ENCODE measurements at places on chromosomes 3 and 15.
A peak's percentile ranks its signal among the peaks of the same experiment; 100 is the strongest.

DNA sequence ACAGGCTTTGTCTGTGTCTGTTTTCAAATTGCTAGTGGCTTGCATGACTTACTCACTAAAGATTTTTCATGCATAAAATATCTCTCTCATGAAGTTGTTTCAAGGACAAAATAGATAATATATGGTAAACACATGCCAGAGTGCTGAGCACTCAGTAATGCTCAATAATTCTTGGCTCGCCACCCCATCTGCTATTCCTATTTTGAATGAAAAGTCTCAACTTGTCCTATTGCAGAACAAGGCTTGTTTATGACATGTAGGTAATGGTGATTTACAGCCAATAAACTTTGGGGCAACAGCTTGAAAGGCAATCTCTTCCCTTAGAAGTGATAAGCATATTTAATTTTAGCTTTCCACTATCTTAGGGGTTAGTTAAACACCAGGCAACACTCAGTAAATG, 789.0 kb upstream of the ROBO1 start:
- no peak for DNase-seq

DNA sequence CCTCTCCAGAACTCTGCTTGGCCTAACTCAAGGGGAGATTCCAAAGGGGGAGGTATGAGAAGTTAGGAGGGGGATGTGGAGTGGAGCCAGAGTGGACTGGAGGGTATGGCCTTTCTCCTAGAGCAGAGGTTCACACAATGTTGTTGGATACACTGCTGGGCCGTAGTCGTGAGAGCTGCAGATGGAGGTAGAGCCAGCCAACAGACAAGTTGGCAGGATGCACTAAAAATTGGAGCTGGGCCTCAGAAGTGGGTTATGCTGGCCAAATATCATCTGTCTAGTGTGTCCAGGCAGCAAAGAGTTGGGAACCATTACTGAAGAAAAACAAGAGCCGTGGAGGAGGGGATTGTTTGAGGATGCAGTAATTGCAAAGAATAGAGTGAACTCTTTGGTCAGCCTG, 27.7 kb upstream of the LRRFIP2 start:
- DNase-seq, result no peak

- no peak for DNase-seq
Measured at GRCh38 chr3:24174614-24175013, 229.5 kb downstream of the NR1D2 start.

DNA sequence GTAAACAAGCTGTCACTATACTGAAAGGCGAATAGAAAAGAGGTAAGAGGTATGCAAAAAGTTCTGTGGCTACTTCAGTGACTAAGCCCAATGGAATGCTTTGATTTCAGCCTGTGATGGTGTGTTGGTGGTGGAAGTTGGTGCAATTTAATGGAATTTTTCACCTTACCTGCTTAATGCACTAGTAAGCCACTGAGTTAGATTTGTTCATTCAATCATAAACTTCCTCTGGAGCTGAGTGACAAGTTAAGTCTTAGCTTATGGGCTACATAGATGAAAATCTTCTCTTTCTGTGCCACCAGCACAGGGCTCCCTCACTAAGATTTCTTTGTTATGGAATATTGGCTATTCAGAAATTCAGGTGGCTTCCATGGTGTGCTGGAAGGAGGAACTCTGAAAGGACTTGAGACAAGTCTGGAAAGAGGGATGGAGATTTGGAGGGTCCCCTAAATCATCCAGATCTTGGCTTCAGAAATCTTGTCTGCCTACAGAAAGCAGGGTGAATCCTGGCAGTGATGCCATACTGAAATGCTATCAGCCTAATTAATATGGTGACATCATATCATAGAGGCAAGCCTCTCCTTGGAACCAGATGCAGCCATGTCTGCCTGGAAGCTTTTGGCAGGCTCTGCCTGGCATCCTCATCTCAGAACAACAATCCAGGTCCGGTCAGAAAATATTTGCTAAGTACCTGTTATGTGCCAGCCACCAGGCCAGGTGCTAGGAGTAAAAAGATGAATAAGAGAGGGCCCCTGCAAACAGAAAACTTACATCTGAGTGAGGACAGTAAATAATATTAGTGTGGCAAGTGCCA, 8.1 kb upstream of the GAP43 start:
- no peak for DNase-seq

- peak; percentile 4 for DNase-seq
Measured at GRCh38 chr3:192331749-192332385, 395.5 kb downstream of the FGF12 start.

DNA sequence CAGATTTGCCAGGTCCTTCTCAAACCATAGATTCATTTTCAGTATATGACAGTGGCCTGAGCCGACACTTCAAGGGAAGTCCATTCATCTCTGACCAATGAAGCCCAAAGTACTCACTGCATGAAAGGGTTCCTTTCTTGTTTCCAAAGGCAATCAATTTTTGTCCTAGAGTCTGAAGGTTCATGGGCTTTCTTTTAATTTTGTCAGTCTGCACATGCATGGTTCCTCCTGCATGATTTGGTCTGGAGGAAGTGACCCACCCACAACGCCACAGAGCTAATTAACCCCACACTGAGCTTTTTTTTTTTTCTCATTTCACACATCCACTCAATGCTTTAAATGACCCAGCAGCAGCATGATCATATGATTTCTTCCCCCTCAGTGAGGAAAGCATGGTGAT, 216.4 kb downstream of the TIGIT start:
- DNase-seq, result no peak

DNA sequence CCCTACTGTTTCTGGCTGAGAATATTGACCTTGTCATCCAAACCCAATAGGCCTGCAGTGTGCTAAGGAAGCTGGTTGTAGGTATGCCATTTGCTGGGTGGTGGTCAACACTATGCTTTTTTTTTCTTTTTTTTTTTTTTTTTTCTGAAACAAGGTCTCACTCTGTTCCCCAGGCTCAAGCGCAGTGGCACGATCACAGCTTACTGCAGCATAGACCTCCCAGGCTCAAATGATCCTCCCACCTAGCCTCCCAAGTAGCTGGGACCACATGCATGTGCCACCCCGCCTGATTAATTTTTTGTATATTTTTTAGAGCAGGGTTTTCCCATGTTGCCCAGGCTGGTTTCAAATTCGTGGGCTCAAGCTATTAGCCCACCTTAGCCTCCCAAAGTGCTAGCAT, 35.7 kb upstream of the RHO start:
- DNase-seq, result no peak

DNA sequence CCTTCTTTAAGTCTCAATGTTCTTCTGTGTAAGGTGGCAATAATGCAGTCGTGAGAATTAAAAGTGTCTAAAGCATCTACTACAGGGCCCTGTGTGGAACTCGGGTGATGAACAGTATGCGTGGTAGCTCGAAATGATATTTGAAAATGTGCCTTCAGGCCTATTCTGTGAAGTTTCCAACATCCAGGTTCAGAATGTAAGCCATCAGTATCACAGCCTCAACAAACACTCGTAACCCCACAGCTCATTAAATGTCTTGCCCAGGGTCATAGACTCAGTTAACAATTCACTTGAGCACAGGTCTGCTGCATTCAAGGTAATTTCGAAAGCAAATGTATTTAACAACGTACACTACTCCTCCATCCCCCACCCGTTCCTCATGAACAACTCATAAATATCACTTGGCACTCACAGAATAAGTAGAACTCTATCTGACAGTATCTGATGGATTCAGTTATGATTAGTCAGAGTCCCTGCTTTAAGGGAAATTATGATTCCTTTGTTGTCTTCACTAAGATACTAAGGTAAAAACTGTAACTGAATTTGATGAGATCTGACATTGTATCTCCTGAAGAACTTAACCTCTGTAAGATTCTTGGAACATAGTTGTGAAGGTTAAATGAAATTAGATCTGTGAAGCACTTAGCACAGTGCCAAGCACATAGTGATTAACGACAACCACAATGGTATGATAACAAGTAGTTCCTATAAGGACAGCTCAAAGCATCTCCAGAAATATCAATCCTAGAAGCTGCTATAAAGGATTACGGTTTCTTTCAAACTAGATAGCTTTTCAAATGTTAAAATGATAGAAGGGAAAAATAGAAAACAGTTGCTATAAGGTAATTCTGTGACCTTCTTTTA, 642.3 kb downstream of the TBL1XR1 start:
- DNase-seq, result no peak

DNA sequence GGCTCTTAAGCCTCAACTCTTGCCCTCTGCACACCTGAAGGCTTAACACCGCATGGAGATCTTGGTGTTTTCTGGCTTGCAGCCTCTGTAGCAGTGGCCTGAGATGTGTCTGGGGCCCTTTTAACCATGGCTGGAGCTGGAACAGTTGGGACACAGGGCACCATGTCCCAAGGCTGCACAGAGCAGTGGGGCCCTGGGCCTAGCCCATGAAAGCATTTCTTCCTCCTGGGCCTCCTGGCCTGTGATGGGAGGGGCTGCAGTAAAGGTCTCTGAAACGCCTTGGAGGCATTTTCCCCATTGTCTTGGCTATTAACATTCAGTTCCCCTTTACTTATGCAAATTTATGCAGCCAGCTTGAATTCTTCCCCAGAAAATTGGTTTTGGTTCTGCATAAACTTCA, 735.5 kb upstream of the ALCAM start:
- no peak for DNase-seq

DNA sequence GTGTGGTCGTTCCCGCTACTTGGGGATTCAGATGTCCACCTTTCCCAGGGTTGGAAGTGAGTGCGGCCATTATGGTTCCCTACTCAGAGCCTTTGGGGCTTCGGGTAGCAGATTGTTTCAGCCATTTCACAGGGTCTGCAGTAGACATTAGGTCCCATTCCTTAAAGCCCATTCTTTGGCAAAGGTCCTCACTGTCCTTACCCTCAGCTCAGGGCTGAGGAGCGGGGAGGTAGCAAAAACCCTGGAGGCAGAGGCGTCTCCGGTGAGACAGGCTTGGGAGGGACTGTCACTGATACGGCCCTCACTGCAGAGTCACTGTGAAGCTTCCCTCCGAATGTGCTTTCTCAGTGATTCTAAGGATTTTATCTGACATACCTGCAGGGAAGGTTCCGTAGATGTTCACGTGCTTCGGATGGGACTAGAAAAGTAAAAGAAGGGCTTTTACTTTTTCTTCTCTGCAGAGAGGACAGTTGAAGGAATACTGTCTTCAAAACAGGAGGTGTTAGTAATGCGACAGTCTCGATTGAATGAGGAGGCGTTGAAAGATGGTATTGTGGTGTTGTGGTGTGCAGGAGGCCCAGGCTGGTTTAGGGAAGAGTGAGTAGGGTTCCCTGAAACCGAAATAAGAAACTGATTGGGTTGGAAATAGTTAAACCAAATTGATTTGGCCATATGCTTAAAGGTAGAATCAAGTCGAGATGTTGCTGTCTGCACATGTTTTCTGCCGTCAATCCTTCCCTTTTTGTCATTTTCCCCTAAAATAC, 630 bp downstream of the ATP6V1A start:
- peak; percentile 50 for DNase-seq

GRCh38 chr3:143242101-143242500, 122.5 kb downstream of the CHST2 start:
- no peak for DNase-seq

- DNase-seq, result no peak
Measured at GRCh38 chr3:82942041-82942440, 1180.6 kb upstream of the GBE1 start.

DNA sequence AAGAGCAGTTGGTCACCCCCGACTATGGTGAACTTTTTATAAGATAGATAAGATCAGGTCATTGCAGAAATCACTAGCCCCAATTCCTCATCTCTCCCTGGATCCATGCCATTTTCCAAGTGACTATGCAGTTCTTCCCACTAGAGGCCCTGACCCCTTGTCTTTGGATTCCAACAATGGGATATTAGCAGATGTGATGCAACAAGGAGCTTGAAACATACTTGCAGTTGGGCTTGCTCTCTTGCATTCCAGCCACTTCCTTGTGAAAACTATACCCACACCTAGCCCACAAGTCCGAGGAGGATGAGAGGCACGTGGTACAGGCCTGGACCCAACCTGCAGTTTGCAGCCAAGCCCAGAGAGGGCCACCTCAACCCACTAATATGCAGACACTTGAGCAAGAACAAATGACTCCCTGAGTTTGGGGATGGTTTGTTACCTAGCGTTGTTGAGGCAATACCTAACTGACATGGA, 60.6 kb downstream of the SUCLG2 start:
- no peak for DNase-seq

DNA sequence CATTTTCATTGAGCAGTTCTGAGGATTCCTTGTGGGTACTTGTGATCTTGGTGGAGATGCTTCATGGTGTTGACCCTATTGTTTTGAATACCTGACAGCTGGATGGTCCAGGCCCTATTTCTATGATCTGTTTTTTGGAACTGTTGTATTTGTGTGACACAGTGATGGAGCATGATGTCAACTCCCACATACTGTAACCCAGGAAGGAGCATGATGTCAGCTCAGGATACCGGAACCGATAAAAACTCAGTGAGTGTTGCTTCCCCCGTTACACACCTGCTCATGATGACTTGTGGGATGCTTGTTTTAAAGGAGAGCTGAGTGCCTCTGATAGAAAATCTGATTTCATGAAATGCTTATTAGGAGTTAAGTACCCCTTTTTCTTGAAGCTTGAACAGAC, 45.1 kb downstream of the ZBTB38 start:
- DNase-seq, result no peak

GRCh38 chr15:78182821-78183220, 33.7 kb downstream of the IDH3A start:
- no peak for DNase-seq

GRCh38 chr3:58837856-58838255, 171.3 kb upstream of the FAM3D start:
- DNase-seq, result no peak

DNA sequence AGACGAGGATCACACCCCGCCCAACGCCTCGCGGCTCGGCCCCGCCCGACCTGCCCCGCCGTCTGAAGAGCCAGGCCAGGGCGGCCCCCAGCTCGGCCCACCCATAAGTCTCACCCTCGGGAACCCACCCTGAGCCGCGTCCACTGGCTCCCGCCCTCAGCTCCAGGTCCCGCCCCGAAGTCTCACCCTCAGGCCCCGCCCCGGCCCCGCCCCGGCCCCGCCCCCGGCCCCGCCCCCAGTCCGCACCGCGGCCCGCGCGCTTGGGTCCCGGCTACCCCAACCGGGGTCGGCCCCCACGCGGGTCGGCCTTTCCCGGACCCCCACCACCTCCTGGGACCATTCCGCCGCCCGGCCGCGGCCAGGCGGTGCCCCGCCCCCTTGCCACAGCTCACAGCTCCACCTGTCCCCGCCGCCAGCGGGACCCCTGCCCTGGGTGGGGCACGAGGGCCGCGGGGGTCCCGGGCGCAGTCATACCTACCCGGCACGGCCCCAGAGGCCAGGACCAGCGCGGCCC, 489 bp downstream of the CSPG5 start:
- DNase-seq, result peak; percentile 63

- no peak for DNase-seq
Measured at GRCh38 chr3:130773366-130773765, 26.7 kb upstream of the PIK3R4 start.

Data from B cell (primary cell).